ENCODE measurements at places on chromosomes 16 and 17.

GRCh38 chr16:14186007-14186794, 115.1 kb downstream of the MRTFB start:
- peak; percentile 89 for DNase-seq

- no peak for DNase-seq
Measured at GRCh38 chr17:81537343-81537855, 9.2 kb downstream of the FSCN2 start.

DNA sequence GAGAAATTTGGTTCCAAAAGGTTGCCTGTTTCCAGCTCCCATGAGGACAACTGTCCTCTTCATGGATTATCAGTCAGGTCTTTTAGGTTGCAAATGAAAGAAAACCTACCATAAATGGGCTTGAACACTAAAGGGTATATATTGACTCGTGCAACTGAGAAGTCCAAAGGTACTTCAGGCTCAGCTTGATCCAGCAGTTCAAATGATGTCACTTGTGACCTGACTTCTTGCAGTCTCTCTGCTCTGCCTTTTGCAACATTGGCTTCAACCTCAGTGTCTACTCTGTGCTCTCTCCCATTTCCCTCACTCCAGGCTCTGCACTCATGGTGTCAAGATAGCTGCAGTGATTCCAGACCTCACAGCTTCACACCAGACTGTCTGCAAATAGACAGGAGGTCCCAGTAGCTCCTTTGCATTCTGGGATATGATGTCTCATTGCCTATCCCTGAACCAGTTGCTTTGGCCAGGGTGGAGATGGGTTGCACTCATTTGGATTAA, 5.5 kb upstream of the CALB2 start:
- no peak for DNase-seq

DNA sequence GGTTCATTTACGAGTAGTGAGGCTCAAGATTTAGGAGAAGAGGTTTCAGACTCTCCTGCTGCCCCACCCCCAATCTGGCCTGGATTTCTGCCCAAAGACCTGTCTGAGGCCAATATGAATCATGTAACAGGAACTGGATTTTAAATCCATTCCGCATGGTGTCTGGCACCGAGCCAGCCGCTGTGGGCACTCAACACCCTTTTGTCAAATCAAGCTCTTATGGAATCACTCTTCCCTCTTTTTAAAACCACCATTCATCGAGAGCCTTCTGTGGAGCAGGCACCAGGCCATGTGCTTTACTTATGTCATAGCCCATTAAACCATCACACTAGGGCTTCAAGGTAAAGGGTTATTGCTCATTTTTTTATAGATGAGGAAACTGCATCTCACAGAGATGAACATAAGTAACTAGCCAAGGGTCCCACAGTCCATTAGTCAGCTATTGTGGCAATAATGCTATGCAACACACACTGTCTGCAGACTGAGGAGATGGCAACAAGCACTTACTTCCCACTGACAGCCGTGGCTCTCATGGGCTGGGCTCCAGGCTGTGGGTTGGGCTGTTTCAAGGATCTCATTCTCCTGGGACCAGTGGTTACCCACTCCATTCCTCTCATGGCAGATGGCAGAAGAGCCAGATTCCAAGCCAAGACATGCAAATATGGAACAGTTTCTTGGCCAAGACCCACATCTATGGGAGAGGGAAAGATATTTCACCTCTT, 93.6 kb downstream of the WSCD1 start:
- DNase-seq = peak; percentile 36

DNA sequence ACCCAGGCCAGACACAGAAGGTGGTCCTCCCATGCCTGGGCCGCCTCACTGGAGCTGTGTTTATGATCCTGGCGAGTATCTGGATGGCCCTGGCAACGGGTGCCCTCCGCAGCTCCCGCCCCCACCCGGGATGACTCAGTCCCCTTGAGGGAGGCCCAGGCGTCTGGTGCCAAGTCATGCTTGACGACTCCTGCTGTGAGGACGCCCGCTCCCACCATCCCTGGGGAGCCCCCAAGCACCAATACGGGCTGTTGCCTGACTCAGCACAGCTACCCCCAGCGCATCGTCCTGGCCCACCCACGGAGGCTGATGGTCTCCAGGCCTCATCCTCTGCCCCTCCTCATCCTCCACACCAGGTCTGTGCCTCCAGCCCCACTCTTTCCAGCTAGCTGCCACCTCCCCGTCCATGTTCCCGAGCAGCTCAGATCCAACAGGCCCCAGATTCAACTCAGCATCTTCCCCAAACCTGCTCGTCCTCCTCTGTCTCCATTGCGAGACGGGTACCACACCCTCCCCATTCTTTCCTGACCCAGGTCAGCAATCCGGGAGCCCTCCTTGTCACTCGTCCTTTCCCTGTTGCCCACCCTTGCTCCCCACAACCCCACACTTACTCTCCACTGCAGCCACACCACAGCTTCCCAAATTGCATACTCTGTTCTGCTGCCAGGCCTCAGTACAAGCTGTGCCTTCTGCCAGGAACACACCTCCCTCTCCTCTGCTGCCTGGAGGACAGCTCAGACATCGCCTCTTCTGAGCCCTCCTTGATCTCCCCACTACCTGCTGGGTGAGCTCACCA, 2.6 kb downstream of the CAMKK1 start:
- peak; percentile 88 for DNase-seq

DNA sequence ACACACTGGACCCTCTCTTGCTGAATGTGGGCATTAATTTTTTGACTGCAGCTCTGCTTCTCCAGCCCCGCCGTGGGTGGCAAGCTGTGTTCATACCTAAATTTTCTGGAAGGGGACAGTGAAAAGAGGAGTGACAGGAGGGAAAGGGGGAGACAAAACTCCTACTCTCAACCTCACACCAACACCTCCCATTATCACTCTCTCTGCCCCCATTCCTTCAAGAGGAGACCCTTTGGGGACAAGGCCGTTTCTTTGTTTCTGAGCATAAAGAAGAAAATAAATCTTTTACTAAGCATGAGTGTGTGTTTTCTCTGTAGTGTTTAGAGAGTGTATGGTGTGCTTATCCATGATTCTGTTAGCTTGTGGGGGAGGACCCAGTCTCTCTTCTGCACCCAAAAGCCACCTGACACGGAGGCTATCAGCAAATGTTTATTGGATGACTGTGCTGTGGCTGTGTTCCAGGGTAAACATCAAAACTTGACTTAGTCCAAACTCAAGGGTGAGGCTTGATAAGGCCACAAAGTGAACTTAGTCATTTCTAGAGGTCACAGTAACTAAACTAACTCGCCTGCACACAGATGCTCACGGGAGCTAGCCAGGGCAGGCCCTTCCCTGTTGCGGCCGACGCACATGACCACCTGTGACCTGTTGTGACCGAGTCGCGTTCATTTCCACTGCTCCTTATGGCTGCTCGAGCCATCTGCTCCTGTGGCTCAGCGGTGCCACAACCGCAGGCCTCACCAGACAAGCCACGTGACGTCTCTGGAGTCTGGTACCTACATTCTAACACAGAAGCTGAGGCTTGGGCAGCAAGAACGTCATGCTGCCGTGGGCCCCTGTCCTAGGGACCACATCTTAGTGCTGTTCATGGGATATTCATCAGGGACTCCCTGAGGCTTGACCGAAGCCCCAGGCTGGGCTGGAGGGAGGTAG, 9.8 kb upstream of the MED11 start:
- no peak for DNase-seq

GRCh38 chr17:7930841-7931631, 710 bp downstream of the TRAPPC1 start:
- no peak for DNase-seq

GRCh38 chr17:28960256-28961061, 9.1 kb upstream of the PHF12 start:
- DNase-seq = no peak

GRCh38 chr17:40180694-40181093, 3.4 kb downstream of the RAPGEFL1 start:
- no peak for DNase-seq

All from fibroblast of upper back skin (primary cell).